ENCODE measurements at places on chromosomes 7 and 10.

- peak; percentile 41 for DNase-seq
Measured at GRCh38 chr10:63866075-63866746, 345.0 kb downstream of the REEP3 start.

DNA sequence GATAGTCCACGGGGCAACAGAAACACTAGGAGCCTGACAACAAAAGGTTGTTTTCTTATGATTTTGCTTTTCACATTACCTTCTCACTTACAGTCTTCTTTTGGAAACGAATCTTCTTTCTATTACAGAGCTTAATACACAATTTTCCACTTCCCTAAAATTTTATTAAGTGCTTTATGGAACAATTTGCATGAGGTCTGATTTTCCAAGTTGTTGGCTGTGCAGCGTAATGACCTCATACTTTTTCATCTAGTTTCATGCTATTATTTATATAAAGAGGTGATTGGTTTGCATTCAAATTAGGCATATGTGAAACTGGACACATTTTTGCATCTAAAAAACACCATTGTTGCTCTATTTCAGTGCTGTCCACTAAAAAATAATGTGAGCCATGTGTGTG is 76.7 kb downstream of the CFAP58 start:
- no peak for DNase-seq

- DNase-seq: no peak
Measured at GRCh38 chr7:121181357-121181756, 147.4 kb upstream of the WNT16 start.

GRCh38 chr7:105267244-105267643 is 121.5 kb downstream of the SRPK2 start:
- no peak for DNase-seq

GRCh38 chr10:29627201-29628132 is 7.3 kb downstream of the SVIL start:
- no peak for DNase-seq

GRCh38 chr7:73615886-73616285 is 8.4 kb downstream of the MLXIPL start:
- no peak for DNase-seq

All from HS-5 (cell line).